Stimulated activated CD8-positive, alpha-beta memory T cell treated with anti-CD3 and anti-CD28 coated beads, Interleukin-2, amount 100 ng/mL, for 1 hour (primary cell): ENCODE measurements at places on chromosomes 2 and 18.

DNA sequence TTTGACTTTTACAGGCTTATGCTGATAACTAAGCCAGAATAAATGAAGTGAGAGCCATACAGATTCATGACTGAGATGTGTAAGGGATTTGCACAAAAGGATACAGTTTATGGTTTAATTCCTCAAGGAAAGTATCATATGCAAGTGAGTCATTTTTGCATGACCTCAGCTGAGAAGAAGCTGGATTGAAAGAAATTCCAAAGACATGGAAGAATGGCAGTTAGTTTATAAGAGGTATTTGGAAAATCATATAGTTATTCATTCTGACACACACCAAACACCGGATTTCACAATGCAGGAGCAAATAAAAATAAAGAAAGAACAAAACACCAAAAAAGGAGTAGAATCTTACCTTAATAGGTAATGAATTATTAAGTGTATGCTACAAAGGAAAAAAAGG lies 83.2 kb upstream of the RND3 start:
- no peak for DNase-seq

DNA sequence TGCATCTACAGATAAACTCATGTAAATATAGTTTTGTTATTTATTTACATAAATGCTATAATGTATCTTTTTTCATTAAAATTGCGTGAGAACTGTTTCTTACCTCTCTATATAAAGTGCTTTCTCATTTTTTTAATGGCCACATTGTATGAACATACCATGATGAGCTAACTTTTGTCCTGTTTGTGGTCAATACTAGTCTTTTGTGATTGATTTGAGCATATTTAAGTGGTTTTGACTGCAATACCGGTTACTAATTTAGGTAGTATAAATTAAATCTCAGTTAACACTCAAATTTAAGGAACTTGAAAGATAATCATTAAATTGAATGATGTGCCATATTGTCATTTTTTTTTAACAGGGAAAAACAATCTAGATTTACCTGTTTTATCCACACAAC lies 108.2 kb downstream of the HAUS1 start:
- no peak for DNase-seq

GRCh38 chr2:135163306-135163705 lies 111.2 kb downstream of the RAB3GAP1 start:
- DNase-seq, result no peak

- DNase-seq, result no peak
Observed at GRCh38 chr18:48742706-48743475, 204.1 kb downstream of the CTIF start.

- no peak for DNase-seq
Observed at GRCh38 chr18:59661891-59662701, 35.1 kb downstream of the CCBE1 start.
